ENCODE measurements at places on chromosomes 13 and 19.

GRCh38 chr13:103130681-103131210 is 64.5 kb upstream of the SLC10A2 start:
- DNase-seq: no peak

DNA sequence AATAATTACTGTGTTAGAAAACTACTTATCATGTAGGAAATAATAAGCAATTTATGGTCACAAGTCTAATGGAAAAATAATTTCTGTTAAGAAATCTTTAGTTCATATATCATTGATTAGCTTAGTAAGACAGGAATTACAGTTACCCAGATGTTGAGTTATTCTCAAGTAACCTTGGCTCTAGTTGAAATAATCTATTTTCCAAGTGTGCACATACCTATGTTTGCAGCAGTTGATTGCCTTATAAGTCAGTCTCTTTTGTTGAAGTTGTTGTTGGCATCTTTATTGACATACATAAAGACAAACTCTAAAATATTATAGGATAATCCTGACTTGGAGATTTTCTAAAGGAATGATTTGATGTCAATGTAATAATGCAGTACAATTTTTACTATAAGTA is 511.4 kb upstream of the KLF12 start:
- DNase-seq: no peak

DNA sequence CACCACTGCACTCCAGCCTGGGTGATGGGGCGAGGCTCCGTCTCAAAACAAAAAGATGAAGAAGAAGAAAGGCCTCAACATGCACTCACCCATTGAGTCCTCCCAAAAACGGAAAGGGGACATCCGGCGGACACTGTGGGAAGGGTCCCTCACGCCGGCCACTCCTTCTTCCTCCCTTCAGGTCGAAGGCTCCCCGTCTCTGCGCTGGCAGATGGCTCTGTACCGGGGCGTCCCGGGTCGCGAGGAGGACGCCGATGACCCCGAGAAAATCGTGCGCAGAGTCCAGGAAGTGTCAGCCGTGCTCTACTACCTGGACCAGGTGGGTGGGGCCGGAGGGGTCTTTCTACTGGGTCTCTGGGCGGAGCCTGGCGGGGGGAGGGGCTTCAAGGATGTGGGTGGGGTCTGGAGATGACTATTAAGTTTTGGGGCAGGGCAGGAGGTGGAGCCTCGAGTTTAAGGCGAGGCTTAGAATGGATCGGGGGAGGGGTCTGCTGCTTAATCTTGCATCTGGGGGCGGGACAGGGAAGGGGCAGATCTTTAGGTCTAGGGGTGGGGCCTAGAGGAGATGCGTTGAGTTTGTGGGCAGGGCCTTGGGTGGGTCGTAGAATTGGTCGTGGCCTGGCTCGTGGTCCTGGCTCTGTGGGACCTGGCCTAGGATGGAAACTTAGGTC is 90.2 kb downstream of the MAP4K1 start:
- peak; percentile 56 for DNase-seq

GRCh38 chr19:50922317-50922853 is 11.2 kb upstream of the KLK4 start:
- DNase-seq: peak; percentile 74

- DNase-seq: no peak
These were observed 1.1 kb downstream of the FUT3 start for GRCh38 chr19:5850189-5850588.

- peak; percentile 72 for DNase-seq
These were observed 54.3 kb downstream of the SLAIN1 start for GRCh38 chr13:77751513-77752456.

GRCh38 chr19:11506101-11506555 is 489 bp upstream of the ZNF653 start:
- DNase-seq: no peak

DNA sequence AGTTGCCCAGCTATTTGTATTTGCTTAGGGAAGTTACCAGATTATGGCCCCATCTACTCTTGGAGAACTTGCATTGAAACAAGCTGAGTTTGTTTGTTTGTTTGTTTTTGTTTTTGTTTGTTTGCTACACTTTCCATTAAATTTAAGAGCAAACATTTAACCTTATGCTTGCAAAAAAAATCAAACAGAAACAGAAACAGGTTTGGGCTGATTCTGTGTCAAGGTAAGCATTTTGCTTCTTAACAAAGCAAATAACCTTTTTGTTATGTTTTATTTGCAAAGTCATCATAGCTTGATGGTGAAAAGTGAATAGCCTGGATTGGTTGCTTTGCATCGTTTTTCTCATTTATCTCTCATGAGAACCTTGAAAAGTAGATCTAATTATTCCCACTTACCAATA is 531.8 kb downstream of the EFNB2 start:
- DNase-seq: no peak

- no peak for DNase-seq
These were observed 144.1 kb upstream of the MIR17HG start for GRCh38 chr13:91203430-91203829.

DNA sequence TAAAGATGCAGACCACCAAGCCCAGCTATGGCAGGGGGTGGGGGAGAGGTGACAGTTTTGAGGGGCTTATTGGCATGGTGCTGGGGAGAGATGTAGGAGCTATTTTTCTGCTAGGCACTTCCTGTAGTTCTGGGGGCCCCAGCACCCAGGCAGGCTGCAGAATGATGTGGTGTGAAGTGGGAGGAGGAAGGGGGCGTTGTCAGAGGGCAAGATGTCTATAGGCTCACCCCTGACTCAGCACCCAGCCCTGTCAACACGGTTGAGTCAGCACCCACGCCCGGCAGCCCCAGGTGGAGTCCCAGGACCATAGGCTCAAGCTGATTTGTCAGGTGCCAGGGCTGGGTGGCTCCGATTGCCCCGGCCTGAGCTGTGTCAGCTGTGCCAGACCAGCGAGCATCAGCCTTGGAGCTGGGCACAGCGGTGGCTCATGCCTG is 5.8 kb downstream of the KLF2 start:
- DNase-seq: peak; percentile 97

DNA sequence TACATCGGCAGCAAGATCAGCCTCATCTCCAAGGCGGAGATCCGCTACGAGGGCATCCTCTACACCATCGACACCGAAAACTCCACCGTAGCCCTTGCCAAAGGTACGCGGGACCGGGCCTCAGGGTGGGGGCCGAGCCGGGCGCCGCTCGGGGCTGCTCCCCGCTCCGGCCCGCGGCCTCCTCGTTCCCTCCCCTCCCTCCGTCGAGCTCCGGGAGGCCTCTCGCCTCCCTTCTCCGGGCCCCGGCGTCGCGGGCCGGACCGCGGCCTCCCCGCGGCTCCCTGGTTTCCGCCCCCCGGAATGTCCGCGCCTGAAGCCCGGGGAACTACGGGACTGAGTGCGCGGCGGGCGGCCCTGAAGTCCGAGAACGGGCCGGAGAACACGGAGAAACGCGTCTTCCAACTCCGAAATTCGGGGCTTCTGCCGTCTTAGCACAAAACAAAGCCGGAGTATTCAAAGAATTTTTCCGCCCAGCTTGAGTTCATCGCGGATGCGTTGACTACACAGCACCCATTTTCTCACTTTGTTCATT is 423 bp downstream of the LSM14A start:
- peak; percentile 35 for DNase-seq

DNA sequence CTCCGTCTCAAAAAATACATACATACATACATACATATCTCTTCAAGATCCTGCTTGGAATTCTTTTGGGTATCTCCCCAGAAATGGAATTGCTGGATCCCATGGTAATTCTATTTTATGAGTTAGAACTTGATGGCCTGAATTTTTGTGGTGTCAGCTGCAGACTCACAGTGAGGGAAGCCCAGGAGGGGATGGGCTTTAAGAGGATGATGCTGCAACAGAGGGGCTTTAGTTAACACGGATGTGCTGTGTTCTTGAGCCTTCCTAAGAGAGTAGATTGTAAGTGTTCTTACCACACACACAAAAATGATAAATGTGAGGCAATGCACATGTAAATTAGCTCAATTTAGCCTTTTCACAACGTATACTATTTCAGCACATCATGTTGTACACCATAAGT is 31.8 kb downstream of the CACNG6 start:
- no peak for DNase-seq

- no peak for DNase-seq
These were observed 14.8 kb downstream of the TFDP1 start for GRCh38 chr13:113599391-113599790.

- DNase-seq: no peak
These were observed 31.4 kb downstream of the SCGB2B2 start for GRCh38 chr19:34645551-34645950.
